ENCODE measurements at places on chromosomes 5 and 9. TPM values are rescaled to one million over a fixed set of nuclear protein-coding genes. Genes with fewer than 3 reads are reported as not detected.

ADAMTSL1 gene
- 67.7 TPM for total RNA-seq

F2RL1 gene
- 1.2 TPM for total RNA-seq

CCDC192 gene
- not detected for total RNA-seq

OLFML2A gene
- total RNA-seq: 0.20 TPM

MAP3K1 gene
- total RNA-seq: 8.8 TPM

Data from MG63 (cell line).